ENCODE measurements at places on chromosomes 13 and 19.

- DNase-seq = no peak
Observed at GRCh38 chr19:19946226-19946625, 45.5 kb downstream of the ZNF93 start.

DNA sequence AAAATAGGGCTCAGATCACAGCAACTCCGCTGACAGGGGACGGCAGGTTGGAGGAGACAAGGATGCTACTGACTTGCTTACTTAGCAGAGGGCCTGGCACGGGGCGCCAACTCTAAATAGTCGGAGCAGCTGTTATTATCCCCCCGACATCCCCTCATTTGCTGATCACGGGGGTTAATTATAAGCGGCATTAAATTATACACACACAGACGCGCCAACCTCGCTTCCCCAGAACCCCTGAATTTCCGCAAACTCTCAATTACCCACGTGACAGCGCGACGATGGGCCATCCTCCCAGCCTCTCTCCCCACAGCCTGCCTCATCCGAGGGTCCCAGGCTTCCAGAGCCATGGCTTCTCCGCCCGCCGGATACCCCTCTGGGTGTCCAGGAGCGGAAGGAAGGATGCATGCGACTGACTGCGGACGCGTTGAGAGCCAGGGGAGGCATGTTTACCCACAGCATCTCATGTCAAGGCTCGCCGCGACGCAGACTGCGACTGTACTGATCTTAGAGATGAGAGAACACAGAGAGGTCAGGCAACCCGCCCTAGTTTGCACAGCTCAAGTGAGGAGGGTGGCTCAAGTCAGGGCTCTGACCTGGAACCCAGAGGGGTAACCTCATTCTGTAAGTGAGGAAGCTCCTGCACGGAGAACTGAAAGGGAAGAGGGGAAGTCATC is 5.7 kb downstream of the PTPRS start:
- no peak for DNase-seq

GRCh38 chr19:48237057-48237456 is 18.7 kb downstream of the CARD8 start:
- DNase-seq = no peak

DNA sequence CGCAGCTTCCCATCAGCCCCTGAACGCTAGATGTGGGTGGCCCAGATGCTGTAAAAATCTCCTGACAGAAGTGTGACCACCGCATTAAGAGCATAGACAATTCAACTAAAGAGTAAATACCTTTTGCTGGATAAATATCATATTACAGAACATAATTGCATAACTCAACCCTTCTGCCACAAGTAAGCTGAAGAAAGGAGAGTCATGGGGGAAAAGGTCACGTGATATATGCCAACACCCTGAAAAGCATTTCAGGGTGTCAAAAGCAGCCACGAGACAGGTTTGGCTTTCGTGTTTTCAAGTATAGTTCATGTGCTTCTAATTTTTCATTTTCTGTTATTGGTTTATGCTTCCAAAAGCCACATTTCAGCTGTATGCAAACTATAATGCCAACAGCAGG is 71.3 kb downstream of the LHFPL6 start:
- DNase-seq = no peak

DNA sequence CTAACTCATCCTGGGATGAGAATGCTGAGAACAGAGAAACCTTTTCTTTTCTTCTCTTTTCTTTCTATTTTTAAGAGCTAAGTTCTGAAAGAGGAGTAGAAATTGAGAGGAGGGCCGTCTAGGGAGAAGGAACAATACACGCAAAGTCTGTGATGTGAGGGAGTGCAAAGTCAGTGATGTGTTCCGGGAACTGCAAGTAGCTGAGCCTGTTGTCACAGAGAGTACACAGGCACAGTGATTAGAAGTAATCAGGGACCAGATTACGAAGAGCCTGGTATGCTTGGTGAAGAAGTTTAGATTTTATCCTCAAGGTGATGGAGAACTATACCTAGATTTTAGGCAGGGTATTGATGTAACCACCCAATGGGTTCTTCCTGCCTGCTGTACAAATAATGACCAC is 32.0 kb upstream of the CXCL17 start:
- DNase-seq = no peak

- no peak for DNase-seq
Observed at GRCh38 chr13:80180740-80181355, 160.1 kb downstream of the SPRY2 start.

GRCh38 chr19:4264812-4265211 is 14.3 kb upstream of the SHD start:
- no peak for DNase-seq

- DNase-seq = no peak
Observed at GRCh38 chr19:14553939-14554243, 18.0 kb downstream of the NDUFB7 start.

DNA sequence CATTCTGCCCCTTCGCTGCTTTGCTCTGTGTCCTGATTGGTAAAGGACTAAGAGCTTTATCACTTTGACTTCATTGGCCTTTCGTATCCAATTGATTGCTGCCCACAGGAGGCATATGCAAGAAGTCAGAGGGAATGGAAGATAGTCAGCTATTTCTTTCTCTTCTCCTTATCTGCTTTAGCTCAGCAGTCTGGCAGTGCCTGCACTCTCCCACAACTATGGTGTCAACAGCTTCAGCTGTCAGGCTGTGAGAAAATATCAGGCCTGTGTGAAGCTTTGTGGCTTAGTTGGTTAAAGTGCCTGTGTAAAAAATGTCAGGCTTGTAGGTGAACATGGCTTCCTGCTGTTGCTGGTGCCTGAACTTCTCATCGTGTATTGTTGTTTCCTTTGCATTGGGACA is 243.0 kb downstream of the PCDH17 start:
- DNase-seq = no peak

GRCh38 chr19:47028195-47028601 is 8.6 kb downstream of the NPAS1 start:
- DNase-seq = no peak

DNA sequence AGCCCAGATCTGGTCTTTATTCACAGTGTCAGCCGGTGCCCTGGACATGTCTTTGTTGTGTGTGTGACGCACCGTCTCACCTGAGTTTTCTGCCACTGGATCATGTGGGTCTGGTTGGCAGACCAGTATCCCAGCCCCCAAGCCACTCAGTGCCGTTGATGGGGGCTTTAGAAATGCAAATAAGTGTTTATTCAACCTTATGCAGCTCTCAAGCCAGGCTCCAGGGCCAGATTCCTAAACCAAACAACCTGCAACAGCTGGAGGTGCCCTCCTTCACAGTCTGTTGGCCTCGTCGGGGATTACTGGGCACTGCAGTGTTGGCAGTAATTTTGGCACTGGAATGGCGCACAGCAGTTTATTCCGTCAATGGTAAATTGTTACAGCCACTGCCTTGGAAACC is 21.6 kb downstream of the FAM124A start:
- no peak for DNase-seq

GRCh38 chr19:33818411-33818810 is 21.7 kb downstream of the KCTD15 start:
- no peak for DNase-seq

GRCh38 chr13:113394339-113394640 is 30.4 kb upstream of the GRTP1 start:
- no peak for DNase-seq

- no peak for DNase-seq
Observed at GRCh38 chr13:39016087-39016486, 21.8 kb downstream of the PROSER1 start.

DNA sequence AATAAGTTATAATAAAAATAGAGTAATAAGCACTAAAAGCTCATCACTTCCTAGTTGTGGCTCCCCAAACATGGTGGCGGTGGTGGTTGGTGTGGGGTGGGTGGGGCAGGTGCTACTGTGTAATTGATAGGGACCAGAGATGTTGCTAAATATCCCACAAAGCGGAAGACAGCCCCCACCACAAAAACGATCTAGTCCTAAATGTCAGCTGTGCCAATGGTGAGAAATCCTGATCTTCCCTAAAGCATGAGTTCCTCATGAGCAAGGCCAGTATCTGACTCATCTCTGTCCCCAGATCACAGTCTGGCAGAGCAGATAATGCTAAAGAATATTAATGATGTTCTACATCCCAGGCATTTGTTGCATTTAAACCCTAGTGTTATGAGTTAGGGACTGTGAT is 1.9 kb upstream of the EDDM13 start:
- DNase-seq = no peak

- DNase-seq = no peak
Observed at GRCh38 chr13:30027569-30028455, 177.4 kb upstream of the UBL3 start.
